ENCODE measurements at places on chromosomes 7 and 10.

- no peak for DNase-seq
Measured at GRCh38 chr7:20199015-20199737, 18.0 kb downstream of the MACC1 start.

DNA sequence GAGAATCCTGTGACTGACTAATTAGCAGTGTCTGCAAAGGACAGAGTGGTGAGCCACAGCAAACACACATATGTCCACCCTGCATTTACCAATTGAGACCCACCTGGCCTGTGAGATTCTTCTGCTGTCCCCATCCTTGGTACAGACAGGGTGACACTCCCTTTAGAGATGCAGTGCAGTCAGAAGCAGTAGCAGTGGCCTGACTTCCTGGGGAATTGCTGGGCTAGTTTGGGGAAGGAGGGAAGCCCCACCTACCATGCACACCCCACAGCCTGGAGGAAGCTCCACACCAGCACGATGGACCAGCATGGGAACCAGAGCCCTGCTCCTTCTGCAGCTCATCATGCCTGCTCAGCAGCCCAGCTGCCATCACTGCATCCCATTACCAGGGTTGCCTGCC lies 924.9 kb upstream of the ZNF722 start:
- DNase-seq, result no peak

GRCh38 chr10:86732771-86733170 lies 23.6 kb upstream of the BMPR1A start:
- DNase-seq, result no peak

DNA sequence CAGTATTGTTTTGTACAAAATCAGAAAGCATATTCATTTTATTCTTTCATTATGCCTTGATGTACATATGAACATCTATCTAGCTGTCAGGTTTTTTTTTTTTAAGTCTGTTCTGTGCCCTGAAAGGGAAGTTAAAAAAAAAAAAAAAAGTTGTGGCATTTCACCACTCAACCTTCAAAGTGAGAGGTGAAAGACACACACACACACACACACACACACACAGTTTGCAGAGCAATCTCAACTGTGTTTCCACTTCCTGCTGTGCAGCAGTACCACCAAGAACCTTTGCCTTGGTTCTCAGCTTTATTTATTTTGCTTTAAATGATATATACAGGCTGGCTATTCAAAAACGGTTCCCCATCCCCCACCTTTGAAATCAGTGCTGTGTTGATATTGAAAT lies 955.6 kb downstream of the GATA3 start:
- DNase-seq, result no peak

DNA sequence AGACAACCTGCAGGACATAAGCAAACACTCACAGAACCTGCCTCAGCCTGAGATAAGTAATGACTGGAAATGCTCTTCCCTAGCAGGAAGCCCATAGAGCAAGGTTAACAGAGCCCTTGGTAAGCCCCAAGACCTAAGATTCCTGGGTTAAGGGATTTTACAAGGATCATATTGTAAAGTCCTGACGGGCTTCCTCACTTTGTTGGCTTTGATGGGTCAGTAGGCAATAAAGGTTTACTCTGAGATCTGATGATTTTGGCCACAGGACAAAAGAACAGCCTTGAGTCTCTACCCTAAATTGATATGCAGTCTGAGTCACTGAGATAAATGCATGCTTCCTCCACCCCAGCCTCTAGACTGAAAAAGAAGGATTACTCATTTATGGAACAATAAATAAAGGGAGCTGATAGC lies 270.8 kb downstream of the HTR7 start:
- no peak for DNase-seq

DNA sequence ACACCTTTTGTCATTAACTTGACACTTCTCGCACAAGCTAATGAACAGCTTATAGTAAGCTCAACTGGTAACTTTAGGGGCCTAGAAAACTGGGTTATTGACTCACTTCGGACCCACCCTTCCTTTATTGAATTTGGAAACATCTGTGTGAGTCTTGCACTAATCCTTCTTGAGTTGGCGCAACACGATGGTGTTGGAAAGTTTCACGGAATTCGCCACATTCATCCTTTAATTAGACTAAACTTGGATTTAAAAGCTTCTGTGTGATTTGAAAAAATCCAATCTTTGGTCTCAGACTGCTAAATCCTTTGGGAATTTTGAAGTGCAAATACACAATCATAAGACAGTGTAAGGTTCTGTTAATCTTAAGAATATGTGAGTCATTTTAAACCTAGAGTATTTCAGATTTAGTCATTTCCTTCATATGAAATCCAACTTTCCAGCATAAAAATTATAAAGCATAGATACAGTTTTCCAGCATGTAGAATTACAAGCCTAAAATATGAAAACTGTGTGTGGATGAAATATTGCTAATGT lies 15.1 kb downstream of the FZD8 start:
- DNase-seq, result no peak

DNA sequence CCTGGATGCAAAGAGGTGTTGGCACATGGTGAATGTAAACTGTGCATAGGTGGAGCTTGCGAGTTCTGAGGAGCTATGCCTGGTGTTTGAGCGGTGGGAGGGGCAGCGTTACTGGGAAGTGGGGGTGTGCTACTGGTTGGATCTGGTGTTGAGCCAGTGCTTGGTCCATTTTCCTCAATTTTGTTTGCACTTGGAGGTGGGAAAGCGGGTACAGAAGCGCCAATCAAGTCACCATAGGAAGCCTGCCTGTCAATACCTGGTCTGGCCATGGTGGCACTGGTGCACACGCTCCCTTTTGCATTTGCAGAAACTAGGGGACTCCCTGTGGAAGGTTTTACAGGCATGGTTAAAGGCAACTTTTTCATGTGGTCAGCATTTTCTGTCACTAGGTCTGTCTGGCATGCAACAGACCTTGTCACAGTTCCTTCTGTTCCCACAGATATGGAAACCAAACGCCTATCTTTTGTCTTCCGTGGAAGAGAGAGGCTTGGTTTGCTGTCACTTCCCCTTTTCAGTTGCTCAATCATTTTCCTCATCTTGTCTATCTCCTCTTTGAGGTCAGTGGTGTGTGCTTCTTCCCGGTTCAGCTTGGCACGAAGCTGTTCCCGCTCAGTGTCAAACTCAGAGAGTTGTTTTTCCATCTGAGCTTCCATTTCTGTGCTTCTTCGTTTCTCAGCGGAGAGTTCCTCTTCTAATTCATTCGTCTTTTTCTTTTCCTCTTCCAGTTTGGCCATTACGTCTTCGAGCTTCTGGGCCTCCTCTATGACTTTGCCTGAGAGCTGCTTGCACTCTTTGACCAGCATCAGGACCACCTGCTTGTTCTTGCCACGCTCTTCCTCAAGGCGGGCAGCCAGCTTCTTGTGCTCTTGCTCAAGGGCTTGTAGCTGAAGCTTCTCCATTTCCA lies 81.1 kb downstream of the CTTNBP2 start:
- no peak for DNase-seq

DNA sequence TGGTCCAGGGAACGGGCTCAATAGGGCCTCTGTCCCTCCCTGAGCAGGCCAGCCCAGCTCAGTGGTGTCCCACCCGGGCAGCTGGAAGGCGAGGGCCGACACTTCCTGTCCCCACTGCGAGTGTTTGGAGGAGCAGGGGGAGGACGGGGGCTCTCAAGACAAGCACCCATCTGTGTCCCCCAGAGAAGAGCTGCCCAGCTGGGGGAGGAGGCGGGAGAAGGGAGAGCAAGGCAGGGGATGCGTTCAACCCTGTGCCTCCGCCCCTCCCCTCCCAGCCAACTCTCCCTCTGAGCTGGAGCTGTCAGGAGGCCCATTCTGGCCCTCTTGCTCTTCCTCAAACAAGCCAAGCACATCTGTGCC lies 35.7 kb downstream of the ZCCHC24 start:
- DNase-seq, result no peak

DNA sequence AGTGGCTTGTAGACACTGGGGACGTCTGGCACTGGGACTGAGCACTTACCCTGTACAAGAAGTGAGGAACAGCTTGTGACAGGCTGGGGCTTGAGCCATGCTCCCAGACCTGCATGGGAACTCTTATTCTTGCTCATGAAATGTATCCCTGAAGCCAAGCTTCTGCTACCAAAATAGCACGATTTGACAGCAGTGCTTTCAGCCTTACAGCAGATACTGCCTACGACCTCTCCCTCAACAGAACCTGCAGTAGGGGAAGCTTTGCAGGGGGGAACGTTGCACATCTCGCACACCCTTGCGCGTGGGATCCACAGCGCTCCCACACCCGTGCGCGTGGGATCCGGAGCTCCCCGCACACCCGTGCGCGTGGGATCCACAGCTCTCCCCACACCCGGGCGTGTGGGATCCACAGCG lies 88.0 kb downstream of the CREM start:
- DNase-seq, result no peak

DNA sequence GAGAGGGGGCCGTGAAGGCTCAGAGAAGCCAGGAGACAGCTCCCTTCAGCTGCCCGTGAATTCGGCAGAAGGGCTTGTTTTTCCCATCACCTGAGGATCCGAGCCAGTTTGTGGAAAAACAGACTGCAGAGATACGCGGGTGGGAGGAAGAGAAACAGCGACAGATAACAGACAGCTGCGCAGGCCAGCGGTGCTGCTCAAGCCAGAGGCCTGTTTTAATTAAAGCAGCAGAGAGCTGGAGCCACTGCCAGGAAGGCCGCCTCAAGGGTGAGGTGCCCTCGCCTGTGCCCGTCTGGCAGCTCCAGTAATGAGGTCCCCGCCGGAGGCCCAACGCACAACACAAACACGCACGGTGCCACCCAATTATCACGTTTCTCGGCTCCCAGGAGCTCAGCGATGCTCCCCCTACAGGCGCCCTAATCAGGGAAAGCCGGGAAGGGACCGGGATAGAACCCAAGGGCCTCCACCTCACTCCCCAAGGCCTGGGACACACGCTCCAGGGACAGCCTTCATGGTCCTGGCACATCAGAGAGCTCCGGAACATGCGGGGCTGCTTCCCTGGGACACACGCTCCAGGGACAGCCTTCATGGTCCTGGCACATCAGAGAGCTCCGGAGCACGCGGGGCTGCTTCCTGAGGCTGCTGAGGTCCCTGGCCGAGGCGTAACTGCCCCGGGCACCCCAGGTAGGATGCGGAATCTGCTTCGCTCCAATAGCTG lies 60.6 kb upstream of the DNAAF5 start:
- DNase-seq, result no peak

- DNase-seq, result no peak
Measured at GRCh38 chr7:159105066-159105780, 39.4 kb downstream of the VIPR2 start.

DNA sequence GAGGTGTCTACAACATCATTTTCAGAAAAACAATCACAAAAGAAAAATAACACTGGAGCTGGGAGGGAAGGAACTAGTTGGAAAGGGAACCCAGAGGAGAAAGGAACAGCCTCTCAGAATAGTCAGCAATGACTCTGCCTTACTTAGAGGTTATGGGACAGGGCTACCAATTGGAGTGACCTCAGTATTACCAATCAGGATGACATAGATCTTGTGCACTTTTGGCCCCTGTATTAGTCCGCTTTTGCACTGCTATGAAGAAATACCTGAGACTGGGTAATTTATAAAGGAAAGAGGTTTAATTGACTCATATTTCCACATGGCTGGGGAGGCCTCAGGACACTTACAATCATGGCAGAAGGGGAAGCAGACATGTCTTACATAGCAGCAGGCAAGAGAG lies 99.7 kb upstream of the SDK1 start:
- DNase-seq, result no peak

GRCh38 chr7:7228472-7228871 lies 46.1 kb downstream of the C1GALT1 start:
- DNase-seq, result no peak

GRCh38 chr7:128030263-128030653 lies 979 bp downstream of the LRRC4 start:
- DNase-seq, result no peak

GRCh38 chr7:28802450-28802849 lies 155.7 kb downstream of the TRIL start:
- DNase-seq, result no peak

DNA sequence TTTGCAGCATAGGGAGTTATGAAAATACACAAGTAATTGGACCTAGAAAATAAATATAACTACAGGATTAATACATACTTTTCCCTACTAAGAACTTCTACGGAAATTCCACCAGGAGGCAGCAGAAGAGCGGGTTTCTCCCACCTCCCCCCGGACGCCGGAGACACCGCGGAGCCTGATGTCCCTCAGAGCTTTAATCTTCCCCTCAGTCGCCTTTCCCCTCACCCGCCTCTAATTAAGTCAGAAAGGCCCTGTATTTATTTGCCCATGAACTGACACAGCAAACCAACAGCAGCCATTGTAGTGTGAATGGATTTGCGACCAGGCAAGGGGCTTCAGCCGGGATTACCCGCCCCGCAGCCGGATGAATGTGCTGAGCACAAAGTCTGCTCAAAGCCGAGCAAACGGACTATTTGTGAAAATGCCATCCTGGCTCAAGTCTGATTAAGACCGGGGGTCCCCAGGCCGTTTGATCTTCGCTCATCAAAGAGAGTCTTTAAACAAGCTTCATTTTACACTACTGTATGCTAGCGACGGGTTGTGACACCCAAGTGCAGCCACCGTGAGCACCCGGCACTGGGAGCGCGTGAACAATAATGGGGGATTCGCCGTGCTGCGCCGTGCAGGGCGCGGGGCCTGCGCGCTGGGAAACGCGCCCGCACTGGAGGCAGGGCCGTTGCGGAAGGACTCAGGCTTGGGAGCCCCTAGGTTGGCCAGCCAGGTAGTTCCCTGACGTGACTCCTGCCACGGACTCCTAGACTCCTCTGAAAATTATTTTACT lies 5.6 kb upstream of the DKK1 start:
- no peak for DNase-seq

GRCh38 chr10:78049851-78050250 lies 16.2 kb downstream of the RPS24 start:
- no peak for DNase-seq

GRCh38 chr10:118838364-118838763 lies 83.6 kb upstream of the CACUL1 start:
- DNase-seq, result no peak

DNA sequence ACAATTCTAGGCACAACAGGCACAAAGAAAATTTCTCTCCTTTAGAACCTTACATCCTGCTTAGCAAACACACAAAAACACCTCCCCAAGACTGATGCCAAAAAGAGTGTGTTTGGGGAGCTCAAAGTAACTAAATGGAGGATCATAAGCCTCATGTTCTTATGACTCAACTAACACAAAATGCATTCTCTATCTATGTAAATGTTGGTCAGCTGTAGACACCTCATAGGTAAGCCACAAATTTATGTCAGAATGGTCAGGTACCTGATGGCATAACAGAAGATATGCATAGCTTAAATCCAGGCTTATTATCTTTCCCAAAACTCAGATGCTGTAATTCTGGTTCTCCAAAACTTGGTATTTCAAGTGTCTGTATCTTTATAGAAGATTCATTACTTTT lies 315.1 kb downstream of the C7orf25 start:
- no peak for DNase-seq

- no peak for DNase-seq
Measured at GRCh38 chr7:13778967-13779366, 210.5 kb downstream of the ETV1 start.

Measured in activated CD4-positive, alpha-beta T cell treated with anti-CD3 and anti-CD28 coated beads, Interleukin-2, amount 50 U/mL, for 1 hour (primary cell).